ENCODE measurements at places on chromosomes 7 and 10. TPM values are rescaled to one million over a fixed set of nuclear protein-coding genes. Genes with fewer than 3 reads are reported as not detected.

IFIT3 gene
- total RNA-seq, result 24.3 TPM

CLCN1 gene
- not detected for total RNA-seq

PARD3 gene
- total RNA-seq, result 42.6 TPM

DNA sequence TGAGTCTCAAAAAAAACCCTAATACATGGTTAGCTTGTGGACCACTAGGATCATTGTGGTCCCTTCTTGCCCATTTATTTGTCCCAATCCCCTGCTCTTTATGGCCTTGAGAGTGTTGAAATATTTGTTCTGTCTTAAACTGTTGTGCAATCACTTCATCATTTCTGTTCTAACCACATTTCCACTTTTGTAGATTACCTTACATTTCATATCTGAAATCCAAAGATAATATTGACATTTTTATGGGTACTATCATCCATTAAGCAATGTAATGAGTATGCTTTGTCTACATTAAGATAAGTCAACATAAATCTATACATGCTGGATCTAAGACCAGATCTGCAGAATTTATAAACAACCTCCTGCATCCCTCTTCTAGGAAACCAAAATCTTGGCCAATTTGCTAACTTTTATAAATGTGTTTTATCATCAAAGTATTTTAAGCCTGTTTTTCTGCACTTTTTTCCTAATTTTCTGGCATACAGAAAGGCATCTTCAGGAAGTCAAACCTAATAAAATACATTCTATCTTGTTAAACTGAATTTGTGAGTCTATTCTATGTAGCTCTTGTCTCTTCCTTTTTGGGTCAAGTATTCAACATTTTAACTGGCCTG, 359.4 kb upstream of the CELF2 start:
- H3K27ac ChIP-seq, result peak overlapping the region; percentile 62
- H3K27me3 ChIP-seq, result no peaks in the 10 kb centered on the region
- H3K36me3 ChIP-seq, result no peaks in the 10 kb centered on the region
- H3K4me1 ChIP-seq, result no peaks in the 10 kb centered on the region
- H3K4me3 ChIP-seq, result no peak overlapping the region

DNA sequence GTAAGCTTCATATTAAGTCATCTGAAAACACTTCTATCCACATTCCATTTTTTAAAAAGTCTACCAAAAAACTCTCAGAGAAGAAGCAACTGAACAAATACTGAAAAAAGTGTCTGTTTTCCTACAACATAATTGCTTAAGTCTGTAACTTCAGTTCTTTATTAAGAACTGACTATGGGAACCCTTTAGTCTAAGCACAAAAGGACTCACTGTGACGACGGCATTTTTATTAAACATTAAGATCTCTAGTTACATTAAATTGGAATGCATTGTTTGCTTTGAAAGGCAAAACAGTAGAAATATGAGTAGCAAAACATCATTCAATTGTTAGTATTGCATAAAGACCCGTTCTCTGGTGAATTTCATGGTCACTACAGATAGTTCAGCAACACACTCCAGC, 5.8 kb upstream of the FAM3C start:
- no peaks in the 10 kb centered on the region for H3K4me1 ChIP-seq
- H3K36me3 ChIP-seq, result no peaks in the 10 kb centered on the region
- no peak overlapping the region for H3K4me3 ChIP-seq
- H3K27ac ChIP-seq, result no peak overlapping the region

DNA sequence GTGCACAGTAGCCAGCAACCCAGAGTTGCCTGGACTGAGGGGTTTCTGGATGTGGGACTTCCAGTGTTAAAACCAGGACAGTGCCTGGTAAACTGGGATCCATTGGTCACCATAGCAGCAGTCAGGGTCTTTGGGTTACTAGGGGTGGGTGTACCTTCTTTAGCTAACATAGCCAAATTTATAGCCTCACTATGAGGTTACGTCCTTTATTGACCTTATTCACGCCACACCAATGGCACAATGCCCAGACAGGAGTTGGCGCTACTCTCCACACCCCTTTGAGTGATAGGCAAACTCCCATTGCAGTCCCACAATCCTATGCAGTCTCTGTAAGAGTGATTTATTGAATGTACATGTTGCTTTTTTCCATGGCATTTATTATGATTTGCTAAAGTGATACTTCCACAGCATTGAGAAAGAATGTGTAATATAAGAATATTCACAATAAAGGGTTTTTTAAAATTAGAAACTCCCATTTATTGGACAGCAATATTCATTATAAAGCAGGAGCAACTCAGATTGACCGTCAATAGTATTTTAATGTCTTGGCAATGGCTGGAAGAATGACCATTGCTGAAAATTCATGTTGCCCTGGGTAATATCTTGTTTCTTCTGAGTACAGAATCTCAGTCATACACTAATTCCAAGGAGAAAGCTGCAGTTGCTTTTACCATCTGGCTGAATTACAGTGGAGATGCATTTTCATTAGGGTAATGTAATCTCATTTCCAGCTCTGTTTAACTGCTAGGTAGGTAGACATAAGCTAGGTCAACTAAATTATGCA, 26.1 kb downstream of the IFIT5 start:
- H3K27ac ChIP-seq, result no peak overlapping the region
- no peak for DNase-seq
- H3K27me3 ChIP-seq, result no peaks in the 10 kb centered on the region
- H3K4me3 ChIP-seq, result no peak overlapping the region

- no peaks in the 10 kb centered on the region for H3K36me3 ChIP-seq
- H3K27ac ChIP-seq, result no peak overlapping the region
- H3K4me3 ChIP-seq, result no peak overlapping the region
These were observed 430.5 kb upstream of the KLF6 start for GRCh38 chr10:4215485-4215884.

DNA sequence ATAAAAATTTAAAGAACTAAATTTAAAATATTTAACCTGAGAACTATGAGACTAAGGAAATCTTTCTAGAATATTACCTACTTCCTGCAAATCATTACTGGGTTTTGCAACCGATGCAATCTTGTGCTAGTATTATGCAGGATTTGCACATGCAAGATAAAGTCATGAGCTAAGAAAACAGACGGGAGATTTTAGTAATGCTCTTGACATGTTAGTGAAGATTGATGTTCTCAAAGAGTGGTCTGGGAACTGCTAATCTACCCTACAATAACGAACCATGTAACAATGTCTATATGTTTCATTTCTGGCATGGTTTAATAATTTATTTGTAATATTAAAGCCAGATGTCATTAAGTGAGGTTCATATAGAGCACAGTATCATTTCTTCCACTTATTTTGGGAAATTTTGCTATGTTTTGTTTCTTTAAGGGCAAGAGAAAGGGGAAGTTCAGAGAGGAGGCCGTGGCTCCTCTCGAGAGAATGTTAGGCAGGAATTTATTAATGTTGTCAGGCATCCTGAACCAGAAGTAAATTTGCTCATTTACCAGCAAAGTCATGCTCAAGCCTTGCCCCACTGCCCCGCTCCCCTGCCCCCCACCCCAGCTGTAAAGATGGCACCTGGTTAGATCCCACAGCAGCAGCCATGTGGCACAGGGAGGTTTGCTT, 22.8 kb downstream of the LRRC17 start:
- no peaks in the 10 kb centered on the region for H3K27me3 ChIP-seq
- H3K27ac ChIP-seq, result no peak overlapping the region
- no peaks in the 10 kb centered on the region for H3K4me1 ChIP-seq
- DNase-seq, result no peak

- DNase-seq, result no peak
- H3K36me3 ChIP-seq, result no peaks in the 10 kb centered on the region
- H3K27me3 ChIP-seq, result no peaks in the 10 kb centered on the region
- H3K4me1 ChIP-seq, result peaks cover 8% of the 10 kb centered on the region
- H3K27ac ChIP-seq, result no peak overlapping the region
- no peak overlapping the region for H3K4me3 ChIP-seq
These were observed 7.0 kb upstream of the CAMK2G start for GRCh38 chr10:73881221-73881919.

- DNase-seq, result no peak
- no peak overlapping the region for H3K27ac ChIP-seq
- no peak overlapping the region for H3K4me3 ChIP-seq
- H3K27me3 ChIP-seq, result no peaks in the 10 kb centered on the region
- no peaks in the 10 kb centered on the region for H3K4me1 ChIP-seq
These were observed 136.6 kb downstream of the PRKAG2 start for GRCh38 chr7:151740081-151740851.

Data from tibial nerve (tissue), 4 donors.